GM13976 (cell line): ENCODE measurements at places on chromosomes 2 and 18.

GRCh38 chr18:13237641-13238040, 19.1 kb downstream of the LDLRAD4 start:
- no peak for DNase-seq

DNA sequence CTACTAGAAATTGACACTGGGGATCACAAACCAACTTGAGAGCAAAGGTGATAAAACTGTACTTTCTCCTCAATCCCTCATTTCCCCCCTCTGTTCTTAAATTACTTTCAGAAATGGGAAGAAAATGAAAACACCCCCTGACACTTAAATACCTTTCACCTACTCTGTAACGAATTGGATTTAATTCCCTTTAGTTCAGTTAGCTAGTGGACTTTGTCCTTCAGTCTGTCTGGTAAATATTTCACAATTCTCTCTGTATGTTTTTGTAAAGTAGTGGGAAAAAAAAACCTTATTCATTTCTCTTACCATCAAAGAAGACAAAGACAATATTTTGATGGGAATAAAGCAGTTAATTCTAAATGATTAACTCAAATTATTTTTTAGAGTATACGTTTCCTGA, 85.7 kb downstream of the CDH2 start:
- DNase-seq = no peak

GRCh38 chr2:53958443-53958842, 12.3 kb downstream of the PSME4 start:
- DNase-seq = no peak

- DNase-seq = peak; percentile 81
Measured at GRCh38 chr2:119264781-119265692, 41.4 kb downstream of the STEAP3 start.

DNA sequence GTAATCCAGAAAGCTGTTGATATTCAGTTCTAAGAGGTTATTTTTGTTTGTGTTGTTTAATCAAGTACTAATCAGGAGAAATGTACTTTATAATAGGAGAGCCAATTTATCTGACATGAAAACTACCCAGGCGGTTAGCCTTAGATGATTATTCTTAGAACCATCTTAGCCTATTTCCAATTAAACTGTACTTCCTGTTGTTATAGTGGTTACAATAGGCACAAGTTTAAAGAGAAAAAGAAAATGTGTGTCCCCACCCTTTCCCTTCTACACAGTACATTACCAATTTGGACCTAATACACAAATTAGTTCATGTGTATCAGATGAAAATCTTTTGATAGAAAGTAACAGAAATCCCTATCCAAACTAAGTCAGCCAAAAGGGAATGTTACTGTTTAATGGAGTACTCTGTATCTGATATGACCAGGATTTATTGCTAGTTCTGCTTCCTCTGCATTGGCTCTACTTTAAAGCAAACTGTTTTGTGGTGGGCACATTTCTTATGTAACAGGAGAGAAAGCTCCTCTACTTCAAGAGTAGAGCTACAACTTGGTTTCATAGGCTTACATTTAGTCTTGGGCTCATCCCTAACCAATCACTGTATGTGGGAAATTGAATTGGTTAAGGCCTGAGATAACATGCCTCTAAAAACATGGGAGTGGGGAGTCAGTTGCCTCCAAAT, 217.9 kb downstream of the UBE2E3 start:
- DNase-seq = no peak

GRCh38 chr2:48092846-48093803, 186.8 kb upstream of the FBXO11 start:
- DNase-seq = no peak

GRCh38 chr2:120161190-120161589, 62.0 kb downstream of the TMEM185B start:
- DNase-seq = no peak

GRCh38 chr2:145245268-145245870, 725.5 kb upstream of the ZEB2 start:
- DNase-seq = no peak

DNA sequence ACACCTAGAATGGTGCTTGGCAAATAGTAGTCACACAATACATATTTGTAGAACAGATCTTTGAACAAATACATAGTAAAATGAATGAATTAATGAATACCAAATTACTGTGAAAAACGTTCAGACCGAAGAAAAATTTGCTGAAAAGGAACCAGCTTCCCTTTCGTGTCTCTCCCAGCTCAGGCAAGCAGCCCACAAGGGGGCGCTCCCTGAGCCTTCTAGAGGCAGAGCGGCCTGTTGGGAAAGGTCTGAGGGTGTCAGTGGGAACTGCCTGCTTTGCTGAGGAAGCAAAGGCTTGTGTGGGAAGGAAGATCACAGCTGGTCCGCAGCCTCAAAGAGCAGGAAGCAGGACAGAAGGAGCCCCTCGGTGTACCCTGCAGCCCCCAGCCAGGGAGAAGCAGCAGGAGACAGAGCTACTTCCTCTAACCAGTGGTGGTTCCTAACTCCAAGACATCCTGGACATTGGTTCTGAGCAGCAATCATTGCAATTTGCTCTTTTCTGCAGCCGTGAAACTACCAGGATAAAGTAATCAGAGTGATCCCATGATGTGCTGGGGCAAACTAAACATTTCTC, 231.1 kb downstream of the ANKRD30B start:
- DNase-seq = no peak

DNA sequence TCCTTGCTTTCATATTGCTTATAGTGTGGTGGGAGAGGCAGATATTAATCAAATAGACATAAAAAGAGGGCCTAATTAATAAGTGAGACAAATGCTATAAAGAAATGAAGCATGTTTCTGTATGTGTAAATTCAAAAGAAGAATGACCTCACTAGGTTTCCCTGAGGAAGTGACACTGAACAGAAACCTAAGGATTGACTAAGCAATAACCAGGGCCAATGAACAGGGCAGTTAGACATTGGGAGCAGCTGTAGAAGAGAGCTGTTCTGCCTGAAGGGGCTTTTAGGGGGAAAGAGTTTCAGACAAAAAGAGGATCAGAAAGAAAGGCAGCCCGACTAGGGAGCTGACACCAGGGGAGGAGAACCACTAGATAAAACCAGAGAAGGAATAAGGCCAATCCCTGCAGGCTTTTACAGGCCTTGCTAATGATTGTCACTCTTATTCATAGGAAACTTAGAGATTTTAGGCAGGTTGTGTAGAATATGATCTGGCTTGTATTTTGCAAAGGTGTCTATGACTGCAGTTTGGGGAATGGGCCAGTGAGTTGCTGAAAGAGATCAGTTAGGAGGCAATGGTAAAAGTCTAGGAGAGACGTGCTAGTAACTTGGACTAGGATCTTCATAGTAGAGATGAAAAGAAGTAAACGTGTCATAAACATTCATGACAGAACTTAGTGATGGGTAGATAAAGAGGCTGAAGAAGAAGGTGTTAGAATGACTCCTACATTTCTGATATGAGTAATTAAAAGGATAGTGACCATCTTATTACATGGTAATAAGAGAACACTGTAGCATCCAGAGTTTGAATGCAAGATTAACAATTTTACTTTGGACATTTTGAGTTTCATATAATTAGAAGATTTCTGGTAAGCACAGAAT, 26.8 kb upstream of the NABP1 start:
- DNase-seq = peak; percentile 49

- DNase-seq = no peak
Measured at GRCh38 chr2:157748371-157749142, 119.9 kb upstream of the ACVR1C start.

GRCh38 chr2:124153713-124154112, 128.6 kb downstream of the CNTNAP5 start:
- no peak for DNase-seq

DNA sequence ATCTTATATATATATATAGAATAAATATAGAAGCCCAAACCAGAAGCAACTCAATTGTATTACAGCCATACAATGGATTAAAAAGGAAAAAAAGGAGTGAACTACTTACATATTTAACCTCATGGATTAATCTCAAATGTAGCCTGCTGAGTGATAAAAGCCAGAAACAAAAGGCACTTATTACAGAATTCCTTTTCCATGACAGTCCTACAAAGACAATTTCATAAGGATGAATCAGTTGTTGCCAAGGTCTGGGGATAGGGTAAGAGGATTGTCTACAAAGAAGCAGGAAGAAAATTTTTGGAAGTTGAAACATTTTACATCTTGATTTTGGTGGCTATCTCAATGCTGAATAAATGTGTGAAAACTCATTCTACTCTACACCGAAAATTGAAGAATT, 103.9 kb upstream of the DCC start:
- no peak for DNase-seq

- peak; percentile 77 for DNase-seq
Measured at GRCh38 chr2:207833251-207833751, 63.6 kb upstream of the FZD5 start.

DNA sequence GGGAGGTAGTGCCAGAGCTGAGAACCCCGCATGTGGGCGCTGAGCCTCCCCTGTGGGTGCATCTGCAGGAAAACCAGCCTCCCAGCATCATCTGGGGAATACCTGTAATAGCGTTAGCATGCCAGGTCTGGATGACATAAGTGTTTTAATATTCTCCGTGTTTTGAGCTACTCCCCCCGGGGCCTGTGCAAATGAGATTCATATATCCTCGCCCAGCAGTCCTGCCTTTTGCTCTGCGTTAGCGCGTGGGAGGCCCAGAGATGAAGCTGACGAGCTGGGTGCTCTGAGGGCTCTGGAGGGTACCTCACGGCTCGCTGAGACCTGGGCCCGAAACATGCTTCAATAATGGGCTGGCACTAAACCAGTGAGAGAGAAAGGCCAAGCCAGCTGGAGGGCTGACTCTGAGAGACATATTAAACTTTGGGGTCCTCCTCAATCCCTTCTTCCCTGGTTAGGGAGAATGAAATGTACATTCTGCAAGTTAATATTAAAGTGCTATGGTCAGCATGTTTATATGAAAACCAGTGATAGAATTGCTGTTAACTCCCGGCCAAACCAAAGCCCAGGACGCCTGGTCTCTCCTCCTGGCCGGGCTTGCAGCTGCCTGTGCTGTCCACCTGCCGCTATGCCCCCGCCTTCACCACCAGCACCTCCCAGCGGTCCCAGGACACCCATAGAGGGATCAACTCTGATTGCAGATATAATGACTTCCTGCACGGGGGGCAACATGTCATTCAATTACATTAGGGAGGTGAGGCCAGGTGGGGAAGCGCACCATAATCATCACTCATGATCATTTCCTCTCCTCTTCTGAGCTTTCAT, 77.0 kb downstream of the EDAR start:
- DNase-seq = no peak

GRCh38 chr2:111994042-111994441, 61.0 kb upstream of the TMEM87B start:
- no peak for DNase-seq

DNA sequence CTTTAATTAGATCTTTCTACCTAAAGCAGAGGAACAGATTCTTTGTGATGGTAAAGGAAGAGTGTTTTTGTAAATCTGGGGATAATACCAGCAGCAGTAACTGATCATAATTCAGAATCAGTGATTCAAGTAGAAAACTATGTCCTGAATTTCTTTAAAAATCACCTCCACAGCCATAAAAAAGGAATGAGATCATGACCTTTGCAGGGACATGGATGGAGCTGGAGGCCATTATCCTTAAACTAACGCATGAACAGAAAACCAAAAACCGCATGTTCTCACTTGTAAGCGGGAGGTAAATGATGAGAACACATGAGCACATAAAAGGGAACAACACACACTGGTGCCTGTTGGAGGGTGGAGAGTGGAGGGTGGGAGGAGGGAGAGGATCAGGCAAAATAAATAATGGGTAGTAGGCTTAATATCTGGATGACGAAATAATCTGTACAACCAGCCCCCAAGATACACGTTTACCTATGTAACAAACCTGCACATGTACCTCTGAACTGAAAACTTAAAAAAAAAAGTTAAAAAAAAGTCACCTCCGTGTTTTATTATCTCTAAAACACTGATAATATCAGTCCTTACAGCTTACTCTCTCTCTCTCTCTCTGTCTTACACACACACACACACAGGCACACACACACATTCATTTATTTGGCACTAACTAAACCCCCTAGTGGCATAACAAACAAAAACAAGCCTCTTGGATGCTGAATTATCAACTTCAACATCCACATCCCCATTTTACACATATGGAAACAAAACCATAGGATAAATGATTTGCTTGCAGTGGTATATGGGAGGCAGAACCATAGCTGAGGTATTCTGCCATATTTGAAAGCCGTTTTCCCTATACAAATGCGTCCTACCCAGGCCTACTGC, 1.4 kb downstream of the TM4SF20 start:
- DNase-seq = no peak

DNA sequence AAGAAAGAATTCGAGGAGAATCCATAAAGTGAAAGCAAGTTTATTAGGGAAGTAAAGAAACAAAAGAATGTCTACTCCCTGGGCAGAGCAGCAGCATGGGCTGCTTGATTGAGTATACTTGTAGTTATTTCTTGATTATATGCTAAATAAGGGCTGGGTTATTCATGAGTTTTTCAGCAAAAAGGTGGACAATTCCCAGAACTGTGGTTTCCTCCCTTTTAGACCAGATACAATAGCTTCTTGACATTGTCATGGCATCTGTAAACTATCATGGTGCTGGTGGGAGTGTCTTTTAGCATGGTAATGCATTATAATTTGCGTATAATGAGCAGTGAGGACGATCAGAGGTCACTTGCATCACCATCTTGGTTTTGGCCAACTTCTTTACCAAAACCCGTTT, 25.6 kb upstream of the TBC1D8 start:
- no peak for DNase-seq

- DNase-seq = no peak
Measured at GRCh38 chr18:62280786-62281185, 44.3 kb upstream of the TNFRSF11A start.

- DNase-seq = no peak
Measured at GRCh38 chr2:158775273-158776027, 19.7 kb upstream of the DAPL1 start.

DNA sequence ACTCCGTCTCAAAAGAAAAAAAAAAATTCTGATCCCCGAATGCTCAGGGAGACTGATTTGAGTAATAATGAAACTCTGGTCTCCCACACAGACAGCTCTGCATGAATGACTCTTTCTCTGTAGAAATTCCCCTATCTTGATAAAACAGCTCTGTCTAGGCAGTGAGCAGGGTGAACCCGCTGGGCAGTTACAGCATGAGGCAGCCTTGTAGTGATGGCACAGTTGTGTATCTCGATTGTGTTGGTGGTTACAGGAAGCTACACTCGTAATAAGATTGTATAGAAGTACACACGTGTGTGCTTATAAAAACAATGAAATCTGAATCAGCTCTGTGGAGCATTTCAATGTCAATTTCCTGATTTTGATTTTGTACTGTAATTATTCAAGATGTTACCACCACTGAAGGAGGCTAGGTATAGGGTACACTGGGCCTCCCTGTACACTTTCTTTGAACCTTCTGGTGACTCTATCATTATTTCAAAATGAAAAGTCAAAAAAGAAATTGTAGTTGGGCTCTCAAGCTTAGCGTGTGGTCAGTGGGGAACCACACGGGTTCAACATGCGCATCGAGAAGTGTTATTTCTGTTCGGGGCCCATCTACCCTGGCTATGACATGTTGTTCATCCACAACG, 34.9 kb upstream of the ATP8B1 start:
- peak; percentile 38 for DNase-seq

DNA sequence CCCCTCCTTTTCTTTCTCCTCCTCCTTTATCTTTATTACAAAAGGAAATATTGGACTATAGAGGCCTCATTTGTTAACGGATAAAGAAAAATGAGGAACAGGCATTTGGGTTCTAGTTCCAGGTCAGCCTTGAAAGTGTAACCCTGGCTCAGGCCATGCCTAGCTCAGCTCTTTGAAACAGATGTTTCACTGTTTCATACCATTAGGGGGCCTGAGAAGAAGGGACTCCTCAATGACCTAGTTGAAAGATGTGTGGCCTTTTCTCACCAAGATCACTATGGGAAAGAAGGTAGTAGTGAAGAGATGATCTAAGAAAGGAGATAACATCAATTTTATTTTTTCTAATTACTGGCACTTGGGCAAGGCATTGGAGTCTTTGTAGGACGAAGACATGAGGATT, 952.7 kb downstream of the SLC4A3 start:
- no peak for DNase-seq

GRCh38 chr2:179837408-179837807, 24.0 kb downstream of the ZNF385B start:
- DNase-seq = no peak
